ENCODE measurements at places on chromosomes 16 and 17.

- no peak for DNase-seq
These were observed 53.7 kb downstream of the CACNG1 start for GRCh38 chr17:67098006-67098405.

GRCh38 chr16:57601801-57602478 is 26.5 kb upstream of the ADGRG1 start:
- no peak for DNase-seq

DNA sequence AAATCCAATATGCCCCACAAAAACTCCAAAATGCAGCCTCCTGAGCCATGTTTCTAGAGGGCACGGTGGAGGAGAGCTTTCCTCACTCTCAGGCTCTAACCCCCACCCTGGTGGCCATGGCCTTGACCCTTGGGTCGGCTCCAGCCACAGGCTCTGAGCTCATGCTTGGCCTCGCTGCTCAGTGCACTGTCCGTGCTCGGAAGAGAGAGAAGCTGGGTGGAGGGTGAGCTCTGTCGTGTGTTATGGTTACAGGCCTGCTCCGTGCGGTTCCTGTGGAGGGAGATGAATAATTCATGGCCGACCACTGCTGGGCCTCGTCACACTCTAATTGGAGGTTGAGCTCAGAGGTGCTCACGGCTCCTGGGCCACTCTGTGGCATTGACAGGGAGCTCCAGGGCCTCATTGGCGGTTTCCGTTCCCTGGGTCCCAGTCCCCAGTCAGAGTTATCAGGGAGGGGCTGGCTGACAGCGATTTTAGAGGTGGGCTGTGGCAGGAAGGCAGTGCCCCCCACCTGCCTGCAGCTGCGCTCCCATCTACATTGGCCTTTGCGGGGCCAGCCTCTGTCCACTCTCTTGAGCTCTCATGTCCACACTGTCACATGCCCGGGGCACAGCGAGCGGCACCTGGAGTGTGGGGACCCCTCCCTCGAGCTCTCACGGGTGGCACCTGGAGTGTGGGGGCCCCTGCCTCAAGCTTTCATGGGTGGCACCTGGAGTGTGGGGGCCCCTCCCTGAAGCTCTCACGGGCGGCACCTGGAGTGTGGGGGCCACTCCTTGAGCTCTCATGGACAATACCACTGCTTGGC is 24.9 kb downstream of the ACSF3 start:
- DNase-seq = no peak

DNA sequence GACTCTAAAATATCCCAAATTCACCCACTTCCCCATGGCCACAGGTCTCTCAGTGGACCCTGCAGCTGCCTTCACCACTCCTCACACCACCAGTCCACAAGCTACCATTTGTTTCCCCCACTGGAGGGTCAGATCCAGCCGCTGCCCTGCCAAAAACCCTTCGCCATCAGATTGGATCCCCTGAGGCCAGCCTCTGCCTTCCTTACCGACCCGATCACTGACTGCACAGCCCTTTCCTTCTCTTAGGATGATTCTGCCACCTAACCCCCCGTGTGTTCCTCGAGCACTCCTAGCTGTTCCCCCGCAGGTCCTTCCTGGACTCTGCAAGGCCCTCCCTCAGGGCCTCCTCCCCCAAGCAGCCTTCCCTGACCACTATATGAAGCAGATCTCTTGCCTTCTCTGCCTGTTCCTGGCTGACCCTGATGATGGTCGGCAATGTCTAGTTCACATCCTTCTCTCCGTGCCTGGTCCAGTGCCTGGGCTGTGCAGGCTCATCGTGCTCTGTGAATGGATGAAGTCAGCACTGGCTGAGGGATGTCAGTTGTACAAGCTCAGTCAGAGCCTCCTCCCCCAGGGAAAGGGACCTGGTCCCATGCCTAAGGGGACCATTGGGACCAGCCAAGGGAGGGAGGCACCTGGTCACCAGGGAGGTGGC is 46.0 kb downstream of the CPNE2 start:
- no peak for DNase-seq

DNA sequence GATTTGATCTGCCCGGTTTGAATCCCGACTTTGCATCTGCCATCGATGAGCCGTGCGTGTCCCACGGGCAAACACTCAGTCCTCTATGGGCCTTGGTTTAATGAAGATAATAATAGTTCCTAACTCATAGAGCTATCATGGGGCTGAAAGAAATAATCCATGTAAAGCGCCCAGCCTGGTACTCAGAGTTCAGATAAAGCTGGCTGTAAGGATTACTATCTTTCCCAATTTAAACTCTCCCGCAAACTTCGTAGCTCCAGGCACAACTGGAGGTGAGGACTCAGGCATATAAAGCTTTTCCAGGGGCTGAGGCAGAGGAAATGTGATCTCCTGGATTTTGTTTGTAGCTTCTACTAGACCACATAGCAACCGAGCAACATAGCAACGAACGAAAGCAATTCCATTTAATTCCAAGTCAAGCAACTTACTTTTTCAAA is 16.3 kb downstream of the ALOX15 start:
- DNase-seq = no peak

GRCh38 chr17:79849953-79850352 is 10.7 kb upstream of the CBX4 start:
- no peak for DNase-seq

GRCh38 chr16:30923554-30924075 is at the start of gene FBXL19:
TSS of gene FBXL19 (plus strand) at chr16:30923572. CDS start at chr16:30925755, 2,183 bp downstream.
- no peak for DNase-seq

- DNase-seq = no peak
These were observed 26.9 kb downstream of the HSD17B2 start for GRCh38 chr16:82061861-82062525.

DNA sequence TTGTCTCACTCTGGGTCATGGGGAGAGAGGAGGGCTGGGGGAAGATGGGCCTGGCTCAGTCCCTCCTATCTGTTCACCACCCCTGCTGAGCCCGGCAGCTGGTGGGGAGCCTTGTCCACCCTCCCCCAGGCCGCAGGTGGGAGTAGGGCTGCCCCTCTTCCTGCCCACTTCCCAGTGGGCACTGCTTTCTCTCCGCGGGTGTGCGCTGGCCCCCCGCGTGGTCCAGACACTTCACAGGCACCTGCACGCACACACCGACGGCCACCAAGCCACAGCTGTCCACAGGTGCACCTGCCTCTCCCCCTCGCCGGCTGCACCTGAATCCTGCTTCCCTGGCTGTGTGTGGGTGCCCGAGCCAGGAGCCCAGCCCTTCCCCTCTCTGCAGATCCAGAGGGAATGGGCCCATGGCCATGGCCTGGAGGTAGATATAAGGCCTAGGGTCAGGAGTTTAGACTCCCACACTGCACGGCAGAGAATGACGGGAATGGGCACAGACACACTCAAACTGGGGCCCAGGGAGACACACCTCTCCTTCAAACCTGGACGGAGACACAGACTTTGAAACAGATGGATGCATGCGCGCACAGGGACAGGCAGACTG is 2.0 kb downstream of the NHERF2 start:
- no peak for DNase-seq

DNA sequence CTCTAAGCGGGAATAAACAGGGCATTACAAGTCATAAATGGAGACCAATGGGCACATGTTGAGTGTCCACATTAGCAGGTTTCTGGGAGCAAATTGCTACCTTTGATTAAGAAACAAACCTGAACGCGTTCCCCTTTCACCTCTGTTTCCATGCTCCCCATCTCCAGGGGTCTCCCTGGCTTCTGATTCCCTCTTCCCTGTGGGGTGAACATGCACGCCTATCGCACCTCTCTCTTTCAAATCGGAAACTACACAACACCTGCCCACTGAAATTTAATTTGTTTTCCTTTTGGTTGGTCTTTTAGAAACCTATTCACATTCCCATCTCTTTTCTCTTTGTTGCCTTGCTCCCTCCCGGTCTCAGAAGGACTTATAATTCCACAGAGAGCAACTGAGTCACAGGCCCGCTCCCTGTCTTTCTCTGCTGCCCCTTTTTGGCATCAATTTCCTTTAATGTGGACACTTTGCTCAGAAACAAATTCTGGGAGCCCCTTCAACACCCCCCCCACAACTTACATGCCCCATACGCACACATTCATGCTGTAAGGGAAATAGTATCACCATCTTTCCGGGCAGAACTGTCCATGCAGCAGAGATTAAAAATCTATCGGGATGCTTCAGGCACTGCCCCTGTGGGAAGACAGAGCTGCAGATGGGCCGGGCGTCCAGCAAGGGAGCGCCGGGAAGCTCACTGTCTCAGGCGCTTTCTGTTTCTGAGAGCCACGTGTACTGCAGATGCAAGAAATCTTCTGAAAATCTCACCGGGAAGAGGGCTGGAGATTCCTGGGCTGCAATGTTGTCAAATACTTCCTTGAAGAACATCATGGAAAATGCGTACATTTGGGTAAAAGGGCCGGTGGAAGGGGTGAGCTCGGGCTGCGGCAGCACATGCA is 7.2 kb upstream of the FOXF1 start:
- DNase-seq = no peak

DNA sequence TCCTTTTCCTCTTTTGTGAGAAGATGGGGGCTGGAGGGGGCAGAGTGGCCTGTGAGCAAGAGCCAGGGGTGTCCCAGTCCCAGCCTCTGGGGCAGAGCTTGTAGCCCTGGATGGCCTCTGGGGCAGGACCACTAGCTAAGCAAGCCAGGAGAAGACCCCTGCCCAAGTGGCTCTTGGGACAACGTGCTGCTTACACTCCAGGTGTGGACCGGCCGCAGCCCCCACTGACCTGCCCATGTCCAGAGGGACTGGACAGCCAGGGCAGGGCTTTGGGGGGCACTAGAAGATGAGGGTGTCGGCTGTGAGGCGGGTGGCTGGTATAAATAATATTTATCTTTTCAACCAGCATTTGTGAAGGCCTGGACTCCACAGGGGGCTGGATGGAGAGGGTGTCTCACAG is 9.2 kb upstream of the SPPL2C start:
- DNase-seq = no peak

- DNase-seq = no peak
These were observed 102.3 kb downstream of the XYLT1 start for GRCh38 chr16:17368446-17368845.

DNA sequence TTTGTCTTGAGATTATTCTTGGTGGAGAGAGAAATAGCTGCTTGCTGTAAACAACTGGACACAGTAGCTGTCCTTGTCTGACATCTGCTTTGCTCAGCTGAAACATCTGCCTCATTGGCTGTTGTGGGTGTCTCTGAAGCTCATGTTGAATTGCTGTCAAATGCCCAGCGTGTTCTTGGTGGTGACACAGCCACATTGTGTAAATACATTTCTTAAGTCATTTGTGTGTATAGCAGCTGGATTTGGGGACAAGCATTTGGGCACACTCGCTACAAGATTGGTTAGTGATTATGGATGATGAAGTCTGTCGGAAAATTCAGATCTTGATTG is 5.3 kb downstream of the FAM234A start:
- DNase-seq = no peak

DNA sequence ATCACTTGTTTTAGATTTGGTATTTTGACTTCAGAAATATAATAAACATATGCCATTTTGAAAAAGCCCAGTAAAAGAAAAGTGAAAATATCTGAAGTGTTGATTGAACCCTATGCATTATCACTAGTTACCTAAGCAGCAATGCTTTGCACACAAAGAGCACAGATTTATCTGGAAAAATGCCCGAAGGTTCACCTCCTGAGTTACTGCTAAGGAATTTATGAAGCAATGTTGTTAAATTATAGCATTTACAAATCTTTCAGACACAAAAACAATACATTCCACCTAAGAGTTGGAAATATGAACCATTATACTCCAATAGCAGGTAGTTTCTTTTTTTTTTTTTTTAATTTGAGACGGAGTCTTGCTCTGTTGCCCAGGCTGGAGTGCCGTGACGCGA is 38.9 kb upstream of the GHDC start:
- DNase-seq = no peak

DNA sequence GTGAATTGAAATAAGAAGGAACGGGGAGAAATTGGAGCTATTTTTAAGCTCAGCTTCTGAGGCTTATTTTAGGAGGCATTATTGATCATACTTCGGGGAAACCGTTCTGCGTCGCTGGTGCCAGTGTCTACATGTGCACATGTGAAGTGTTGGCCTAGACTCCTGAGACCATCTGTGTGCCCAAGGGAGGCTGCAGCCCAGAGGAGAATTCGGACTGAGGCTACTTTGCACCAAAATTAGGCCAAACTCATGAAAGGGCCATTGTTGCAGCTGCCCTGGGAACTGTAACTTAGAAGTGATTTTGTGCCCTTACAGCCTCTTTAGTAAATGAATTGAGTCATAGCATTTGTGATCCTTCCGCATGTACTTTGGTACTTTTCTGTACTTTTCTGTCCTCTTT is 102.0 kb upstream of the NOL11 start:
- no peak for DNase-seq

GRCh38 chr17:4898927-4899326 is 409 bp upstream of the C17orf107 start:
- no peak for DNase-seq

GRCh38 chr17:75751676-75752404 is 13.2 kb downstream of the GALK1 start:
- no peak for DNase-seq

- DNase-seq = no peak
These were observed 51.1 kb downstream of the SF3B3 start for GRCh38 chr16:70574595-70575271.

DNA sequence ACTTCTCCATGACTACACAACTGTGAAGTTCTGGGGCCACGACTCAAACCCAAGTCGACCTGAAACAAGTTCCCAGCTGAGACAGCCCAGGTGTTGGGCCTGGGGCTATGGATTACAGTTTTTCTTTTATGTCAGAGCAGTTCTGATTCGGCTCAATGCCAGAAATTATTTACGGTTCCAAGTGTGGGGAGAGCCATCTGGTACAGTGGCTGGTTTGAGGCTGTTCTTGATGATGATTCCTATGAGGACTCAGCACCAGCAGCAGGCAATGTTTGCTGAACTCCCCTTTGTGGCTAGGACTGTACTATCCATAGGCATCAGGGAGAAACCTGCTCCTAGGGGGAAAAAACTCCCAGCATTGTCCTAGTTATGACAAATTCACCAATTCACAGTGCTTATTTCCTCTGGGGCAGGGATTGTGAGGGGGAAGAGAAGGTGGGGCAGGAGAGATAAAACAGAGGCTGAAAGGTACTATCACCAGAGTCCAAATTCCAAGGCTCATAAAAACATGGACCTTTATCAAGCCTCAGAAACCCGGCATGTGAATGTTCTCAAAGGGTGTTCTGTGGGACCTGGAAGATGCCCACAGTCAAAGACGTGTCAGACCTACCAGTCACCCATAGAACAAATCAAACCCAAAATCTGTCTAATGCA is 18.2 kb upstream of the CMTM4 start:
- no peak for DNase-seq

DNA sequence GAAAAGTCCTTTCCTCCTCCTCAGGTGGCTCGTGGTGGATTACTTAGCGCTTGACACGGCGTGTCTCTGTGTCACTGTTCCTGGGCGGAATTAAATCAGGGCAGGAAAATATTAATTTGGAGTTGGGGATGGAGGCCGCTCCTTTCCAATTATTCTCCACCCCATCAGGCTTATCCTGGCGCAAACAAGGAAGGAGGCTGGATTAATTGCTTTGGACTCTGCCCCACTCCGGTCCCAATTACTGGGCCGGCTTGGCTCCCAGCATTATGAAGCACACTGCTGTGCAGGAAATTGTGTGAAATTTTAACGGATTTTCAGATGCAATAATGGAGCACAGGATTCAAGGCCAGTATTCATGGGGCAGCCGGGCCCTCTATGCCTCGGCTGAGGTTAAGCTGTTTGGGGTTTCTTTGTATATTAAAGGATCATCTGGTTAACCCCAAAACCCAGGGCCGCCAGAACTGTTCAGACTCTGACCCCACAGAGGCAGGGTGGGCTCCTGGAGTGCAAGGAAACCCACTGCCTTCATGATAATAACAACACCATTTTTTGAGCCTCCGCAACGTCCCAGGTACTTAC is 87.8 kb downstream of the MRM1 start:
- no peak for DNase-seq
